ENCODE measurements at places on chromosomes 4 and X. TPM values are rescaled to one million over a fixed set of nuclear protein-coding genes. Genes with fewer than 3 reads are reported as not detected.
A peak's percentile ranks its signal among the peaks of the same experiment; 100 is the strongest.

DNA sequence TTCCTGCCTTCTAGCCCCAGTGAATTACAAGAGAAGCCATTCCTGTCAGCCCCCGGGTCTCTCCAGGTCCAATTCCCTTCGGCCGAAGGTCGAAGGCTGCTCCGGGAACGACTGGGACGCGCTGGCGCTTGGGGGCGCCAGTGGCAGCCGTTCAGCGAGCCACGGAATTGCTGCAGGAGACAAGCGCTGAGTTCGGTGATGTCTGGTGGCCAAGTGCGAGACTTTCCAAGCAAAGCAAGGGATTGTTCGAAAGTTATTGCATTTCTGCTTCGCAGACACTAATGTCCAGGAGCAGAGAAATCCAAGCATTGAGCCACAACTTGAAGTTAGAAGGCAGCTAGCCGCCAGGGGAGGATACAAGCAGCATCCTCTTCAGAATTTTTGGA, 1.1 kb upstream of the DKK2 start:
- DNase-seq = peak; percentile 26

DNA sequence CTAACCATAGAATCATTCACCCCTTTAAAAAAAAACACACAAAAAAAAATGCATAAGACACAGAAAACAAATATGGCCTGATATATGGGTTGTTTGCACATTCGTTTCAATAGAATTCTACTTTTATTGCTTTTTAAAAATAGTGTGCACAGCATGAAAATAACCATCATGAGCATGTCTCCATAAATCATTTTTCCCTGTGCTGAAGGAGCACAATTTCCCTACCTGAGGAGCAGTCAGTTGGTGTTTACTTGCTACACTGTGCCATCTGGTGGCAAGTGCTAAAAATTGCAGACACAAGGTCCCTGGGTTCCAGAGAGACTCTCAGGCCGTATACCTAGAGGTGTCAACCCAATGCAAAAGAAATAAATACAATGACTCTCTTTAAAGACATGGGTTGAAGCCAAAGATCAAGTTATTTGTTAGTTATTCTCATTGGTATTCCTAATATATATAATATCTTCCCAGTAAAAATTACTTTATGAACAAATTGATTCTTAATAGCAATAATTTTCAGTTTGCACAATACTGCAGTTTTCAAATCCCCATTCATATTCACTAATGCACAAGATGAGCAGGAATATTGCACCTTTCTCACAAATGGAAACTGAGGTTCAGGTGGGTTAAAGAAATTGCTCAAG, 551.4 kb downstream of the IQCM start:
- peak; percentile 44 for DNase-seq

- DNase-seq = no peak
Observed at GRCh38 chrX:96692890-96693289, 8.2 kb downstream of the DIAPH2 start.

- no peak for DNase-seq
Observed at GRCh38 chr4:177408023-177408422, 34.2 kb downstream of the AGA start.

- DNase-seq = no peak
Observed at GRCh38 chr4:109094056-109094455, 208.4 kb downstream of the COL25A1 start.

DNA sequence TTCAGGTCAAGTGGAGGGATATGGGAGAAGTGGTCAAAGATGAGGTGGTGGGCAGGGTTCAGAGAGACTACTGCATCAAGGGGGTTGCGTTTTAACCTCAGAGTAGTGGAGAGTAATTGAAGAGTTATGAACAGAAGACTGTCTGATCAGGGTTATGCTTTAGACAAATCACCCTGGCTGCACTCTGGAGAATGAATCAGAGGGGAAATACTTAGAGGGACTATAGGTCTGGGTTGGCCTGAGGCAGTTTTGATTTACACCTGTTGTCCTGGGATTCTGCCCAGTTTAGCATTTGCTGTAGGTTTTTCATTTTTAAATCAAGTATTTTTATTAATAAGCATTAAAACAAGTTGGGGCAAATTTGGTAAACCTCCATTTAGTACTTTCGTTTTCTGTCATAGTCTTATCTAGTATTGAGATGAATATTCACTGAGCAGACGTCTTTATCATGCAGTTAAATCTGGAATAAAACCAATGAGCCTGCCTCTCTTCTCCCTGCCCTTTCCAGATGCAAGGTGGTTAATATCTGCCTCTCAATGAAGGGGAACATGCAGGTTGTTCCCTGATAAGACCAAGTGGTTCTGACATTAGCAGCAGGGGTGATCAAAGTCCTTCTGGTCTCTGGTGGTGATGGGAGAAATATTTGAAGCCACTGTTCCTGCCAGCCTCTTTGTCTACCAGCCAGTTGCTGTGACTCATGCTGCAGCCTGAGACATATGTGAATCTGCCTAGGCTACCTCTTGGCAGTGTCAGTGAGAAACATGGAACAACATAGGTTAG, 116.0 kb upstream of the RPS6KA3 start:
- DNase-seq = no peak

DNA sequence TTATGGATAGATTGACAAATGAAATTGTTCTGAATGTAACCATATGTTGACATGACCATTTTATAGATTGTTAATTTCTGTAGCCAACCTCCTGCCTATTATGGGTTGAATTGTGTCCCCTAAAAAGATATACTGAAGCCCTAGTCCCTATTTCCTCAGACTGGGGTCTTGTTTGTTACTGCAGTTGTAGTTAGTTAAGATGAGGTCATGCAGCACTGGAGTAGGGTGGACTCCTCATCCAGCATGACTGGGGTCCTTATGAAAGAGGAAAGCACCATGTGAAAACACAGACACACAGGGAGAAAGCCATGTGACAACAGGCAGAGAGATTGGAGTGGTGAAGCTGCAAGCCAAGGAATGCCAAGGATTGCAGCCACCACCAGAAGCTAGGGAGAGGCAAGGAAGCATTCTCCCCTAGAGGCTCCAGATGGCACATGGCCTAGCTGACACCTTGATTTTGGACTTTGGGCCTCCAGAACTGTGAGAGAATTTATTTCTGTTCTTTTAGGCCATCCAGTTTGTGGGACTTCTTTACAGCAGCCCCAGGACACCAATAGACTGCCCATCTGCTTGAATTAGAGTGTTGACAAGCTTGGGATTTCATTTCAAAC, 14.0 kb downstream of the MTM1 start:
- DNase-seq = no peak

DNA sequence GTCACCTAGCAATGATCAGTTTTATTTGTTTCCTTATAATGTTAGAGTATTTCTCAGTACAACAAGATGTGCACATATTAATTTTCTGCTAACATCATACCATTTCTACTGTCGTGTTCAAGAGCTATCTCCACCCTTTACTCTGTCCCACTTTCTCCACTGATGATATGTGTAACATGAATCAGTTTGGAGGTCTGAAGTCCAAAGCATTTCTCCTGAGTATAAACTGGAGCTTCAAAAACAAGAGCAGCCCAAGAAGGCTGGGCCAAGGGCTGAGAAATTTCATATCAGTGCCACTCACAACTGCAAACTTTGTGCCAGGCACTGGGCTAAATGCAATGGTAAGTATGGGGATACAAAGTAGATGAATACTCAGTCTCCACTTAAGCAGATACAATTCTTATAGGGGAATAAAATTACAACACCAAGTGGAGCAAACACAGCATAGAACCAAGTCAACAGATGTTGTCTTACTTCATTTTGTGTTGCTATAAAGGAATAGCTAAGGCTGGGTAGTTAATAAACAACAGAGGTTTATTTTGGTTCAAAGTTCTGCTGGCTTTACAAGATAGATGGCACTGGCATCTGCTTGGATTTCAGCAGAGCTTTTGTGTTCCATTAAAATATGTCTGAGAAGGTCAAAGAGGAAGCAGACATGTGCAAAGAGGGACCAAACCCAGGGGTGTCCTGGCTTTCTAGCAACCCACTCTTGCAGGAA, 44.2 kb downstream of the AMELX start:
- no peak for DNase-seq

DNA sequence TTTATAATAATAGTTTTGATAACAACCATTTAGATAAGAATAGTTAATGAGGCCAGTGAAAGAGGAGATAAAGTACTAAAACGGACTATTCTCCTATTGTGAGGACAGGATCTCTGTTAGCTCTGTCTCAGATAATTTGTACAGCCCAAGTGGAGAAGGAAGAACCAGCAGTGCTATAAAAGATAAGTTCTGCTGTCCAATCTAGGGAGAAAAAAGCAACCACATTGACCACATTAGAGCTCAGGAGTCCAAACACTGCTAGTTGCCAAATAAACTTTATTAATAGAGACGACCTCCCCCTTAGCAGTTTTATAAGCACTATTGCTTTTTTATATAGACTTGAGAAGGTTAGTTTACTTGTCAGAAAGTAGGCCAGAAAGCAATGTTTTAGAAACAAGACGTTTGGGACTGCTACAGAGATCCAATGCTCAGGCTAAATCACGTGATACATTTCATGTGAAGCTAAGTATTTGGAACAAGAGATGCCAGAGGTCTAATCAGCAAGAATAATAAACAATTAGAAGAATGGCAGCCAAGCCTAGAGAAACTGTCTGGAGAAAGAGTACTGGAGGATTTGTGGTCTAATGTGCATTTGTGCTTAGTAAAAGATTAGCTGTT, 15.9 kb downstream of the IL15 start:
- peak; percentile 86 for DNase-seq

GRCh38 chr4:152039023-152039481, 278.2 kb upstream of the GATB start:
- peak; percentile 68 for DNase-seq

DNA sequence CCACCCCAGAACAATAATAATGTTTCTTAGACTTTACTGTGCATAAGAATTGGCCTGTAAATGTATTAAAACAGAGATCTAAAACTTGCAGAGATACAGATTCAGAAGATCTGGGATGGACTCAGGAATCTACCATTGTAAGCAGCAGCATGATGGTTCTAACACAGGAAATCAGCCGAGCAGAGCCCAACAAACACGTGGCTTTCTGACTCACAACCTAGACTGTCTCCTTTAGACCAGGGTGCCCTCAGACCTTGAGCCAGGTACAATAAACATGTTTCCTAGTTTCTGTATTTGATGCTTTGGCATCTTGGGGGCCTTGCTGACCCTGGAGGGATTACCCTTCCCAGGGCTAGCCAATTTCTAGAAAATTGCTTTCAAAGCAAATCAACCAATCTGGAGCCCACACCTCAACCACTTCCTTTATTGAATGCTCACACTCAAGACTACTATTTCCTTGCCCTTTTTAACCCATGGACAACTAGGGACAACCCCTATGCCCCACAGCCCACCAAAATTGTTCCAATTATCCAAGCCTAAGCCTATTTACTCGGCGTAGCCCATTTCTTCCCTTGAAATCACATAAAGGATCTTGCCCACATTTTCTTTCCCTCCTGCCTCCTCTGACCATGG, 80.5 kb downstream of the TBC1D9 start:
- DNase-seq = no peak

DNA sequence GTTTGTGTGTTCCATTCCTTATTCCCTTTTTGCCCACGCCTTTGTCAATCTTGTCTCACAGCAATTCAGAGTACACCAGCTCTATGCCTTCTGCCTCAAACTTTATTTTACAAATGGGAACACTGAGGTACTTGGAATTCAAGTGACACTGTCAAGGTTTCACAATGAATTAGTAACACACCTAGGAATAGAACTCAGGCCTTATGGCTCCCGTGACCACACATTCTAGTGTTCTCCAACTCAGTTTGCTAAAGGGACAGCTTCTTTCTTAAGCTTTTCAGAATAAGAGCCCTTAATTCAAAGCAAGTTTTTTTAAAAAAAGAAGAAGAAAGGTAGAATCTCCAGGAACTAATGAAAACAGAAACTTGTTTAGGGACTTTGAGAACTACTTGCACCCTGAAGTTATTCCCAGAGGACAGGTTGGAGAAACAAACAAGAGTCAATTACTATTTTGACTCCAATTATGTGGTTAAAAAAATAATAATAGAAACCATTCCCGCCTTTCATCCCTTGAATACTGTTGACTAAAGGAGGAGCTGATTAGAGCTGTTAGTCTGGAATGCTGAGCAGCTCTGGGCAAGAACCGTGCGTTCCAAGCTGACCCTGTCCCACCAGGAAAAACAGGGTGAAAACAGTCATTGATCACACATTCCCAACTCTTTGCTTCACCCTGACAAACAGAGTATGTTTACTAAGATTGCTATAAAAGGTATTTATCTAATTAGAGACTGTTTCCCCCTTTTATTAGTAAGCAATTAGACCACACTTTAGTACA, 408.8 kb upstream of the CNKSR2 start:
- DNase-seq = no peak

GRCh38 chr4:184104419-184105101, 113.1 kb downstream of the ENPP6 start:
- no peak for DNase-seq

DNA sequence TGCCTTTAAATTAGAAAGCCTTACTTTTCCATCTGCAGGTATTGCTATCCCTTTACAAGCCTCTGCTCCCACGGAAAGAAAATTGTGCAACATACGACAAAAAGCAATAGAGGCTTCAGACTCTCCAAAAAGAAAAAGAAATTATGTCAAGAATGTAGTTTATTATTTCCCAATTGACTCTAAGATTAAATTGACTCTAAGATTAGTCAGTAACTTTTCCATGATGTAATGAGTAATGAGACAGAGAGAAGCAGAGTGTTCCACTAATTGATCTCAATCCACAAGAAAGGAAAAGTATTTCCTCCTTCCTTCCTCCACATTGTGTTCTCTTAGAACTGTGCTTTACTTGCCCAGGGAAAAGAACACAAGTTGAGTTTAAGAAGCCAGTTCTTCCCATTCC, 345.7 kb upstream of the HS3ST1 start:
- no peak for DNase-seq

- DNase-seq = peak; percentile 68
Observed at GRCh38 chrX:14032406-14032805, 2.7 kb upstream of the GEMIN8 start.

DNA sequence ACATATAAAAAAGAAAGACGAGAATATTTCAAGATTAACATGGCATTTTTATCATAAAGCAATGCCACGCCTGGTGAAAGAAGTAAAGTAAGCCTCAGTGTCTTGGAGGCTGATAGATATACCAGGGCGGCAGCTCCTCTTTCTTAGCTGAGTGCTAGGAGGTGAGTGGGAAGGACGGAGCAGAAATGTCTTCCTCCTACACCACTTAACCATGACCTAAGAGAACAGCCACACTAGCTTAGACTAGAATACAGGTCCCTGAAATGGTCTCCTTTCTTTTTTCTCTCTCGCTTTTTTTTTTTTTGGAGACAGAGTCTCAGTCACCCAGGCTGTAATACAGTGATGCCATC, 75.0 kb downstream of the NAF1 start:
- no peak for DNase-seq

- no peak for DNase-seq
Observed at GRCh38 chr4:45971108-45971507, 152.7 kb downstream of the GABRG1 start.

DNA sequence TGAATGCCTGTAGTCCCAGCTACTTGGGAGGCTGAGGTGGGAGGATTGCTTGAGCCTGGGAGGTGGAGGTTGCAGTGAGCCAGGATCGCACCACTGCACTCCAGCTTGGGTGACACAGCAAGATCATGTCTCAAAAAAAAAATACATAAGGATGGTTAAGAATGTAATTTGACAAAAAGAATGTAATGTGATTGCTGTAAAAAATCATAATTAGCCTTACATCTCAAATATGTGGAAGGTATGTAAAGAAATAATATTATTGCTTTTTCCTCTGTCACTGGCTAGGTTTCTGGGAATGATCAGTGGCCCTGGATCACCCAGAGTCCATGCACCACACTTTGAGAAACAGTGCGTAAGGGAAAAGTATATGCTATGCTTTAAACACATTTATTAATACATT, 106.1 kb upstream of the C1GALT1C1 start:
- no peak for DNase-seq

GAGE12H gene
- total RNA-seq = not detected

SMARCA1 gene
- total RNA-seq = 64.7 TPM

MAP7D2 gene
- not detected for total RNA-seq

SHOX gene
- total RNA-seq = not detected

AREG gene
- total RNA-seq = not detected

SOX3 gene
- not detected for total RNA-seq

SLC10A4 gene
- under 0.01 TPM for total RNA-seq

Measured in fibroblast of villous mesenchyme (primary cell).